ENCODE measurements at places on chromosomes 3 and 15.
A peak's percentile ranks its signal among the peaks of the same experiment; 100 is the strongest.

DNA sequence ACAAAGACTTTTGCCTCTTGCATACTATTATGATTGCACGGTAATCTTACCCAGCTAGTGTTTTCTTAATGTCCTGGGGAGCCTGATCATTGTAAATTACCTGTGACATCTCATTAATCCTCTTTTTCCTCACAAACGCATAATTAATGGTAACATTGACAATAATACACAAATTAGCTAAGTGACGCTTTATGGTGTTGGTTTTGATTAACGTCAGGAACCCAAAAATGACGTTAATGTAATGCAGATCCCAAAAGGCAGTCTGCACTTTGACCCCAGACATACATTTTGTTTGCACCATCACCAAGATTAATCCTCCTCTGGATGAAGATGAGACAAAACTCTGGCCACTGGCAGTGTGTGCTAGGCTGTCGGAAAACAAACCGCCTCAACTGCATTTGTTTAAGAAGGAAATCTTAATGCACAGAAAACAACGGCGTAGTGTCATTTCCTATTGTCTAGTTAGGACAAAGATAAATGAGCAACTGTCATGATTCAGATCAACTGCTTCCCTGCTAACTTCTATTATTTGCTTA, 83.9 kb upstream of the CDIN1 start:
- DNase-seq, result no peak

GRCh38 chr3:21405671-21406667, 345.0 kb downstream of the ZNF385D start:
- no peak for DNase-seq

GRCh38 chr15:94655249-94655880, 424.0 kb downstream of the MCTP2 start:
- DNase-seq, result no peak

GRCh38 chr15:80736560-80736959, 41.5 kb downstream of the ABHD17C start:
- DNase-seq, result no peak

DNA sequence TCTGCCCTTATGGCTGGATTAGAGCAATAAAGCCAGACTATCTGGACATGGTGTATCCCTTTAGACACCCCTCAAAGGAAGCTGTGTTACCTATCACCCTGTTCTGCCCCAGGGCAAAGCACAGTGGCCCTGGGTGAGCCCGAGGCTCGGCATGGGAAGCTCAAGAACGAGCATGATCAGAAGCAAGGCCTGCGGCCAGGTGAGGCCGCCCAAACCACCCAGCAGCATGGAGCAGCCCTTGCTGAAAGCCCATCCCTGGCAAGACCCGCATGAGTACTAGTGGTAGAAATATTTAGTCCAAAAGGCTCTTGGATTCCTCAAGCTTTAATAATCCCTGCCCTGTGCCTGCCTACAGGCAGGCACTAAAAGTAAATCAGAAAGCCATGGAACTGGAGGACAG, 261.1 kb downstream of the MEX3B start:
- no peak for DNase-seq

DNA sequence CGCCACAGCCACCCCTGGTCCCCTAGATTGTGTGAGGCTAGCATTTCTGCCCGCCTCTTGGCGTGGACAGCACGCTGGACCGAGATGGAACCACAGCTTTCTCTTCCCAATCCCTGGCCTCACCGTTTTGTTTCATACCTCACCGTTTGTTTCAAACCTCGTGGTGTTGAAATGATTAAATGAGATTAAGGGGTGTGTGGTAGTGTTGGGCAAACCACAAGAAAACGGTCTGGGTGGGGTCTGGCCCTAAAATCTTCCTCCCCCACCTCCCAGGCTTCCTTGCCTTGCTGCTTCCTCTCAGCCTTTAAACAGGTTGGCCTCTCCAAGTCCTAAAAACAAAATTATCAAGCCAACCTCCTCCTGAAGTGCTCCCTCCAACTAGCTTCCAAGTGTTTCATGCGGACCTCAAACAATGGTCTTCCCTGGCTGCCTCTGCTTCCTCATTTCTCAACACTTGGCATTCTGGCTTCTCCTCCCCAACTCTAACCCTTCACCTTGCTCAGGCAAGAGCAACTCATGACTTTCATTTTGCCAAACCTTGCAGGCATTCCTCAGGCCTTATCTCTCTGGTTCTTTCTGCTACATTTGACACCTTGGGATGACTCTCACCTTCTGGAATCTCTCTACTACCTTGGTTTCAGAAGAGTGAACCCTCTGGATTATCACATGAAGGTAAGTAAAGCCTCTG, 1.4 kb upstream of the ATP13A3 start:
- DNase-seq, result no peak

DNA sequence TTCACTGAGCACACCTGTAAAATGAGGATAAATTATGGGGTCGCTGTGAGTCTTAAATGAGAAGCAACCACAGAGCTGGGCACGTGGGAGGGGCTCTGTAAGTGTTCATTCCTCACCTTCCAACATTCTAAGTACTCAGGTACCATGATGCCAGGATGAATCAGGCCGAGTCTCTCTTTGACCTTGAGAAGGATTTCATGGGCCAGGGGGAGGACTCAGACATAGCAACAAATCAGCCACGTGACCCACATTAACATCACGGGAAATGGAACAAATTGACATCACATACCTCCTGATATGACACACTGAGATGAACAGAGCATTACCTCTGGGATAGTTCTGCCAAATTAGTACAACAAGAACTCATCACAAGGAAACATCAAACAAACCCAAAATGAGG, 35.2 kb upstream of the USP3 start:
- no peak for DNase-seq

DNA sequence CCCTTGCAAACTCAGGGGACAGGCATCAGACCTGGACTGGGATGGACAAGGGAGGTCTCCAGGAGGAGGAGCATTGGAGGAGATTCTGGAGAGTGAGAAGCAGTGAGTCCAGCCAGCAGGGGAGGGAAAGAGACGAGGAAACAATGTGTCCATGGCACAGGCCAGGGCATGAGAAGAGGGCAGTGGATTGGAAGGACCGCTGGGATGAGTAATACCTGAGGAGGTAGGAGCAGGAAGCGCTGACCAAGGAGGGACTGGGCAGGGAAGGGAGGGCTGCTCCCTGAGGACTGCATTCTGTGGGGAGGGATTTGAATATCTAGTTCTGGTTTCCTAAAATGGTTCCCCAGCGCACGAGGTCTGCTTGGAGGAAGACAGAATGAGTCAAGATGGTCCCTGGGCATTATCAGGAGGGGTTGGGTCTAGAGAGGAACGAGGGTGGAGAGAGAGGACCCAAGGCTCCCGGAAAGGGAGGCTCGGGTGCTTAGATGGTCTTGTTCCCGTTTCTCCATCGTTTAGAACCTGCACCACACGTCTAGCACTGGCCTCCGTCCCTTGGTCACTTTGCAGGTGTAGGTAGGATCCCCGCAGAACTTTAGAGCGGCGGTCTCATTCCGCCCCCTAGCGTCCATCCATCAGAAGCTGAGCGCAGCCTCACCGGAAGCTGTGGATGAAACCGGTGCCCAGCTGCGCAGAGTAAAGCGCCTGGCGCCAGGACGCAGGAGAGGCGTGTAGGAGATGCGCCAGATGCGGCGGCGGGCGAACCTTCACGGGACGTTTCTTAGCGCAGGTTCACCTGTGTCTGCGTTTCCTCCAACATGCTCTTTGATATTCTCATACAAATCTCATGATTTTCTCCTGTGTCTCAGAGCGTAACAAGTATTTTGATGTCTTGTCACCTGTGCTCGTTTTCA, 190.7 kb upstream of the NDN start:
- no peak for DNase-seq

- DNase-seq, result no peak
Observed at GRCh38 chr3:58202917-58203360, 7.8 kb downstream of the DNASE1L3 start.

DNA sequence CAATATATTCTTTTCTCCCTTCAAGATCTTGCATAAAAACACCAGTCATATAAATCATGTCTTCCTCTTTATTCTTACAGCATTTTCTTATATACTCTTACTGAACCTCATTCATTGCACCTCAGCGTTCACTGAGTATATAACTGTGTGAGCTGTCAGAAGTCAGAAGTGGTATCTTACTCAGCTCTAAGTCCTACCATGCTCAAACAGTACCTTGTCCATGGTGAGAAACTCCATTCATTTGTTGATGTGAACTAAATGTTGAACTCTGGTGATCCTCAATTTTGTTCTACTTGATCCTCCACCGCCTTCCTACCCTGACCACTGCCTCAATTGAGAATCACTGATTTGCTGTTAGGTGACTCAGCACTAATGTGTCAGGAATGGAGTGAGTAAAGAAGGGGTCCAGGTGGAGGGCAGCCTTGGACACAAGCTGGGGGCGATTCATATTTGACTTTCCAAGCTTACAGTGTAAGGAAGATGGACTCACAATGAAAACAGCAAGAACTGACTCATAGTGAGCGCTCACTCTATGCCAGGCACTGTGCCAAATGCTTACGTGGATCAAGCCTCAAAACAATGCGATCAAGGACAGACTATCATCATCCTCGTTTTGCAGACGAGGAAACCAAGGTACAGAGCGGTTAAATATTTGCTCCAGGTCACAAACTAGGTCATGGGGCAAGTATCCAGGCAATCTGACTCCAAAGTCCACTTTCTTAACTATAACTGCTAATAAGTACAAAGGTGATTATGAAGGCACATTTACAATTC, 13.5 kb upstream of the ZFYVE19 start:
- no peak for DNase-seq

DNA sequence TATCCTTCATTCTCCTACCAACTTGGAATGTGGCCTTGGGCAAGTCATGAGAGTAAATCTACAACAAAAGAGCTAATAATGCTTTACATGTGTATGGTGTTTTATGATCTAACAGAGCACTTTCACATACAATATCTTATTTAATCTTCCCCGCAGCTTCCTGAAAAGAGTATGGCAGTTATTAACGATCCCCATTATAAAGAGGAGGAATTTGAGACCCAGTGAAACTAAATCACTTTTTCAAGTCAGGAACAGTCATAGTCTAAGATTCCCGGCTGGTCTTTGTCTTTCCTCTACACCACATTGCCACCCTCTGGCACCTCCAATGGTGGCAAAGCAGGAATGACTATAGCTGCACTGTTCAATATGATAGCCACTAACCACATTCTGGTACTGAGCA, 69.7 kb upstream of the CMSS1 start:
- DNase-seq, result no peak

DNA sequence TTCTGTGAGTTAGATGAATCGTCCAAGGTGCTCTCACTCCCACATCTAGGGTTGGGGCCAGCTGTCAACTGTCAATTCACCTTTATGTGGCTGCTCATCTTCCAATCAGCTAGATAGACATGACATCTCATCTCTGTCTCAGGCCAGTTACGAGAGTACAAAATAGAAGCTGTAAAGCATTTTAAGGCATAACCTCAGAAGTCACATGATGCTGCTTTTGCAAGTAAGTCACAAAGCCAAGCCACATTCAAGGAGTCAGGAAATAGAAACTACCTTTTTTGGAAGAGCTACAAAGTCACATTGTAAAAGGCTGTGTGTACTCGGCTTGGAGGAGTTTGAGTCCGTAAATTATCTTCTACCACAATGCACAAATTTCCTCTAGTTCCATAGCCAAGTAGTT, 5.1 kb upstream of the CCR1 start:
- DNase-seq, result no peak

DNA sequence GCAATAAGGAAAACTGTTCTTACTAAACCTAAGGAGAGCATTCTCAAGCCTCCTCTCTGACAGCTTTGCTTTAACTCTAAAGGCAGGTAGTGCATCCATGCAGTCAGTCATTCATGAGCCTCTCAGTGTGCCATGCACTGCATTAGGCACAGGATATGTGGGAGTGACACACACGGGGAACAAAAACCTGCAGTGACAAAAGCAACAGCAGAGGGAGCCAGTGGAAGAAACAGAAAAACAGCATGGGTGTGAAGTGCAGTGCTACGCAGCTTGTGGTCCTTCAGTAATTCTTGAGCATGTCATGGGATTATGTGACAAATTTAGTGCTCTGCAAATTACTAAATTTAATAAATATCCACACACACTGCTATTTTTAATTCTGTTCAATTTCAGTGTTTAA, 230.7 kb downstream of the BBX start:
- peak; percentile 14 for DNase-seq

- DNase-seq, result no peak
Observed at GRCh38 chr3:178947738-178948137, 123.9 kb downstream of the ZMAT3 start.

GRCh38 chr3:35648347-35648746, 9.0 kb downstream of the ARPP21 start:
- peak; percentile 68 for DNase-seq

GRCh38 chr3:105868431-105868741, 426 bp downstream of the CBLB start:
- DNase-seq, result peak; percentile 14

DNA sequence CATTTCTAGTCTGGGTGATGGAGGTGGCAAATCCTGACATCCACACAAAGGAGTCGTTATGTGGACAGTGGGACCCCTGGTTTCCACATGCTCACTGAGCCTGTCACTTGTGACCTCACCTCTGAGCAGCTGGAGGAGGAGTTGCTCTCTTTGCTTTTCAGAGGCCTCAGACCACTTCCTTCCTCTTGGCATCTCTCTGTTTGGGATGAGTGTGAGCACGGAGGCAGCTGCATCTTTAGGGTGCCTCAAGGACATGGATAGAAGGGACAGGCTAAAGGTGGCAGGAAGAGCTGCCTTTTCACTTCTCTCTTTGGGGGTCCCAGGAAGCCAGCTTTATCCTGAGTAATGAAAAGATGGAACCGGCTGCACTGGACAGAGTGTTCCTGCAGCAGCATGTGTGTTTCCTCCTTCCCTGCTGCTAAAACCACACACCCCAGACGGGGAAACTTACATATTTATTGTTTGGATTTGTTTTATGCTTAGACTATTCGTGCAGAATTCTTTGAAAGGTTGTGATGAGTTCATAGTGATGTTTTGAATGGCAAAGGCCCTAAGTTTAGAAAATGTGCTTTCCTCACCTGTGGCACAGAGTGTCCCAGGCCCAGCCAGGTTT, 31.8 kb downstream of the GPR171 start:
- DNase-seq, result peak; percentile 38

DNA sequence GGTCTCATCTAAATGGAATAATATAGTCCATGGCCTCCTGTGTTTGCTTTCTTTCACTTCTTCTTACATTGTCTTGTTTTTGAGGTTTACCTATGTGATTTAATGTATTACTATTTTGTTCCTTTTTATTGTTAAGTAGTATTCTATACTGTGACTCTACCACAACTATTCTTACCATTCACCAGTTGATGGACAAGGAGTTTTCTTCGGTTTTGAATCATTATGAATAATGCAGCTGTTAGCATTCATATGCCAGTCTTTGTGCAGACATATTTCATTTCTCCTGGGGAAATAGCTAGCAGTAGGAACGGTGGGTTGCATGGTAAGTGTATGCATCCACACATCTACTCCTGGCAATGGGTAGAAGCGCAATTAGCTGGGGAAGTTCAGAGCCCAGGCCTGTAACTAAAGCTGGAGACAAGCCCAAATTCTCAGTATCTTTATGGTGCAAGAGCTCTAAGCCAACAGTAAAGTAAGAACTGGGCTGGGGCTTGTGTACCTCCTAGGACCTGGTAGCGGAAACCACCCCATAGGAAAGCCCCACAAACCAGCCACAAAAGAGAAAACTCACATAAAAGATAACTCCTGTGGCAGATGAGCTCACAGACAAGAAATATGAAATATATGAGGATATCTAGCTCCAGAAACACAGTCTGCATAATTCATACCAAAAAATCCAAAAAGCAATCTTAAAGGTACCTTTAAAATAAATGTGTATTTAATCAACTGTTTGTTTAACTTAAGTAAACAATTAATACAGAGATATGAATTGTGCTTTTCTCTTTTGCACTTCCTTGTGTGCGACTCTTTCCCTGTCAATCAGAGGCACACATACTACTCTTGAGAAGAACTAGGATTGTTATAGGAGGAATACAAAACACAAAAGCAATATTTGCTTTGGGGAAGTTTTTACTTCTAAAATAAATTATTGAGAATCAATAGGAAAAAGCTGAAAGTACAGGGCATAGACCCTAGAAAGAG, 2.7 kb upstream of the CSTA start:
- no peak for DNase-seq

Data from gastrocnemius medialis (tissue), 4 donors.